NCI-H1694 (cell line): ENCODE measurements at places on chromosomes 13 and 19.

GRCh38 chr13:56198350-56198749, 942.4 kb upstream of the PRR20A start:
- DNase-seq = no peak

DNA sequence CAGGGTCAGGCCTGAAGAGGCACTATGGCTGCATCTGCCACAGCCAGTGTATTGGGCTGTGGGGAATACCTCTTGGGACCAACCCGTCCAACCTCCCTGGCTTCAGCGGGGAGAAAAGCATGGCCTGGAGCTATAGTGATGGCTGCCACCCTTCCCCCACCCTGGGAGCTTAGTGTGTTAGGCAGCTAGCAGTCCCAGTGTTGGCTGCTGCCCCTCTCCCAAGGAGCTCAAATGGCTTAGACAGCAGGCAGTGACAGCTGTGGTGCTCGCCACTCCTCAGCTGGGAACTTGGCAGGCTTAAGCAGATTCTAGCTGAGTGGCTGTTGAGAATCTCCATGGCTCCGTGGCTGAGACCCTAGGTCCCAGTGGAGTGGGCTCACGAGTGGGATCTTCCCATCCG, 19.7 kb downstream of the ACOD1 start:
- DNase-seq = peak; percentile 87

DNA sequence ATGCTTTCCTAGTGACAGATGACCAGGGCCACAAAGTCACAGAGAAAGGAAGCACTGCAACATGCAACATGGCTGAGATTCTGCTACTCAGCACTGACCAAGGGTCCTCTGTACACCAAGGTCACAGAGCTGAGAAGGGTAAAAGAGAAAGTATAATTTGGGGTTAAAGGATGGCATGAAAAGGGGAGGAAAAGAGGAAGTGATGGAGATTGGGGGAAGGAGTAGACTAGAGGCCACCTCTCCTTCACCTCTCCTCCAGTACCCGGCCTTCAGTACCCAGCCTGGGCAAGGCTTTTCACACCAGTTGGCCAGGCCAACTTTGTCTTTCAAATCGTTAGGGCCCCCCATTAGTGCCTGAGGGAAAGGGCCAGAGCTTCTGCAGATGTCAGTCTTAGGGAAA, 6.3 kb upstream of the RPS19 start:
- DNase-seq = no peak

DNA sequence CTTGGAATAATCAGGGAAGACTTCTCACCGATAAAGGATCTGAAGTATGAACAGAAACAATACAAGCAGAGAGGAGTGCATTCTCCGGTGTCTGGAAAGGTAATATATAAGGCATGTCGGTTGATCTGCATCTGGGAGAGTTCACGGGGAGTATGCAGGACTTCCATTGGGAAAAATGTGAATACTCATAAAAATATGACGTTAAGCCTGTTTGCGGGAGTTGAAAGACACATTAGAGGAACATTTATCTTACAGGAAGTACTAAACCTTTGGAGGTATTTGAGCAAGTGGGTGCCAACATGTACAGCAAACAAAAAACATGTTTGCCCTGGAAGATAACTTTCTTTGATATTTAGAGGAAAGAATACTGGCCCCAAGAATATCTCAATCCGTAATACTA, 286.8 kb downstream of the SLITRK6 start:
- DNase-seq = no peak

DNA sequence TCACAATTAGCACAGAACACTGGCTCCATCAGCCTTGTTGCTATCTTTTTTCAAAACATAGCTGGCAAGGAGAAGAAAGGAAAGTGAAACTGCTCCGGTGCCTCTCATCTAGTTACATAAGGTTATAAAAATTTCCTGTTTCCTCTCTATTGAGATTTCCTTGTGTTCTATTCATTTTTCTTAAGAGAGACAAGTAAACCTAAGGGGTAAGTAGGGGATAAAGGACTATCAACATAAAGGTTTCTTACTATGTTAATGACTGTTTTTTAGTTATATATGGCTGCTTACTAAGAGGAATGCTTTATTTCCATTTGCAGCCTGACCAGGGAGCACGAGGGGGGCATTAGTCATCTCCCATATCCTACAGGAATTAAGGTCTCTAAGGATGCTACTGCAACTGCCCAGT, 73.2 kb upstream of the MLNR start:
- no peak for DNase-seq

GRCh38 chr13:79870766-79871165, 389.8 kb downstream of the NDFIP2 start:
- no peak for DNase-seq

GRCh38 chr13:59444210-59444857, 719.4 kb downstream of the DIAPH3 start:
- DNase-seq = no peak
